Esophagus muscularis mucosa (tissue), 4 donors: ENCODE measurements at places on chromosomes 7 and 10. TPM values are rescaled to one million over a fixed set of nuclear protein-coding genes. Genes with fewer than 3 reads are reported as not detected.

DNA sequence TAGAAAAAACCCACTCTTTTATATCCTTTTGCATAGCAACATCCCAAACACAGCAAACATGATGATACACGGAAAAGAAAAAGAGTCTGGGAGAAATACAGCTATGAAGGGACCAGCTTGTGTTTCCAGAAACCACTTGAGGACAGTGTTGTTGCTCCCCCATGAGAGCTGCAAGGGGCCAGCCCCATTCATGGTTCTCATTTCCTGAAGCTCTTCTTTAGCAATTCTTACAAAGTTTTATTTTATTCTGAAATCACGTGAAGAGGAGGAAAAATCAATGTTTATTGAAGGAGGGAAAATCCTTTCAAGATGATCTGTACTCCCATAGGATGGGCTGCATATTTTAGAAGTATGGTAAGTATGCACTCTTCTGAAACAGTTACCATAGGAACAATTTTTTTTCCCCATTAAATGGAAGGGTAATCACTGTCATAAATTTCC is 17.5 kb upstream of the PRTFDC1 start:
- DNase-seq: peak; percentile 12

DNA sequence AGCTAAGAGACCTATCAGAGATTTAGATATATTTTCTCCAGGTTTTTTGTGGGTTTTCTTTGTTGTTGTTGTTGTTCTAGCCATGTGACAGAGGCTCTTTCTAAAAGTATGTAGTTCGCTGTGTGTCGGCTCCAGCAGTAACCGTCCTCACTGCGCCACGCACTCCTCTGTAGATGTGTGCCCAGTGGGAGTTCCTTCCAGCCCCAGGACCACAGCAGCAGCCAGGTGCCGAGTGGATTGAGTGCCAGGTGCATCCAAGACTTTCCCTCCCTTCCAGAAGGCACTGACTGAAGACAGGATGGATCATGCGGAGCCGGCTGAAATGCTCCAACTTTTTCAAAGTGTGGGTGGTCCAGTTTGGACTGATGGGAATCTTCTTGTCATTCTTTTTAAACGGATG is 31.8 kb downstream of the WDR86 start:
- no peak for DNase-seq

- DNase-seq: no peak
Measured at GRCh38 chr7:146319629-146320028, 203.0 kb downstream of the CNTNAP2 start.

DNA sequence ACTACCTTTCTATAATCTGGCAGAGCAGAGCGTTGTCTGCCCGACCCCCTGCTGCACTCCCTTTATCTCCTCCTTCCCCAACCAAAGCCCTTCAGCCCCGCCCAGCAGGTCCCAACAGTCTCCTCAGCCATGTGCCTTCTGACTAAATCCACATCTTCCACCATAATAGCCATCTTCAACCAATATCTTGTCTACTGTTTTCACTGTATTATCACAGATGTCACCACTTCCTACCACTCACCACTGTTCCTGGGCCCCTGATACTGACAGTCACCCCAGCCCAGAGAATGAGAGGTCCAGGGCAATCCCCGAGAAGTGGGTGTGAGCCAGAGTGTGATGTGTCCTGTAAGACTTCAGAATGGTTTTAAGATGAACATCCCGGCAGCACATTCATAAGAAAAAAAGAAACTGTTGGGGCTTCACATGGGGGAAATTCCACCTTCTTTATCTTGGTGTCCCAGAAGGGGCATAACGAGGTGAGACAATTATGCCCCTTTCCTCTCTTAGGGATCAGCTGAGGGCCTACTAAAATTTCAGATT is 25.3 kb downstream of the CCDC6 start:
- no peak for DNase-seq

DNA sequence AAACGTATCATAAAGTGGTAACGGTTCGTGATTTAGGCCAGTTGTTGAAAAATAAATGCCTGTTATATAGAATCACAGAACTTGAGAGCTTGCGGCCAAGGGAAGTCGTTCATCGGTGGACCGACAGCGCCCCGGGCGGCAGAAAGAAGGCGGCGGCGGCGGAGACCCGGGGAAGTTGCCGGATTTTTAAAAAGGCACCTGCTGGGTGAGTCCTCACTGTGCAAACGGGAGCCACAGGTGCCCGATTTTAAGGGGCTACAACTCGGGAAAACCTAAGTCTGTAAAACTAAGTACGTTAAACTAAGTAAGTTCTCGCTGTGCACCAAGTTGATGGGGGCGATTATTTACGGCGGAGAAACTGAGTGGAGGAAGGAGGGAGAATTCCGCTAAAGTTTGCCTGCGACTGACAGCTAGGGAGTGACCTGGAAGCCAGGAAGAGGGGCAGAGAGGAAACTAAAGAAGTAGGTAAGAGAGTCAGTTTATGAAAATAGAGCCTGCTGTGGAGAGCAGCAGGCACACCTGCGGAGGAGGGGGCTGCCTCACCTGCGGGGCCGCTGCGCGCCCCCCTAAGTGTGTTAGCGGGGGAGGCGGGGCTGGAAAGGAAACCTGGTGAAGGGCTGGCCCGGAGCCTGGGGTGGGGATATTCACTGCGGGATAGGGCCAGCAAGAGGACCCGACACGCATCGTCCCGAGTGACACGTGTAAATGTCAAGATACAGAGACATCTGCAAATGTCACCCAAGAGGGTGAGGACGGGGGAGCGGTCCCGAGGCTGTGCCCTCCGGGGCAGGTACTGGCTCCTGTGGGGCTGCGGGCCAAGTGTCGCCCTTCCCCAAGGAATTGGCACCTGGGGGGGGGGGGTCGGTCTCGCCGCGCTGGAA is 996 bp downstream of the ADAM12 start:
- peak; percentile 92 for DNase-seq

GRCh38 chr10:32308027-32308603 is 38.8 kb downstream of the EPC1 start:
- no peak for DNase-seq

GRCh38 chr10:33410096-33410859 is 75.8 kb upstream of the NRP1 start:
- peak; percentile 57 for DNase-seq

DNA sequence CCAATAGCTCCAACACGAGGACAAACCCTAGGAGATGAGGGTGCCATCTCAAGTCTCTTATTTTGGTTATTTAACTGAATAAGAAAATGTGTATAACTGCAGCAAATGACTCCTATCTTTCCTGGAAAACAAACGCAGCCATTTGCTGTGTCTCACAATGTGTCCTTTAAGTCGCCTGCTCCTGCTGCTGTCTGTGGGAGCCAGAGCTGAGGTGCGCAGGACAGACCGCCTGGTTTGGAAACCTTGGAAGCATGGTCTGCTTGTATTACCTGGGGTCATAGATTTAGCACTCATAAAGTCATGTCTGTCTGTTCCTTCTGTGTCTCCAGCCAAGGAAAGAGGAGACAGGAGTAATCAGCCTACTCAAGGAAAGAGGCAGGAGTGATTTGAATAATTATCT is 760.2 kb downstream of the GRID1 start:
- DNase-seq: peak; percentile 88

ZNF438 gene
- total RNA-seq: 11.6 TPM

NXPH1 gene
- not detected for total RNA-seq
